Hematopoietic multipotent progenitor cell treated with erythropoietin and hydrocortisone succinate and interleukin-3 and kit ligand, for 4 days (in vitro differentiated cells): ENCODE measurements at places on chromosomes 4 and X.

DNA sequence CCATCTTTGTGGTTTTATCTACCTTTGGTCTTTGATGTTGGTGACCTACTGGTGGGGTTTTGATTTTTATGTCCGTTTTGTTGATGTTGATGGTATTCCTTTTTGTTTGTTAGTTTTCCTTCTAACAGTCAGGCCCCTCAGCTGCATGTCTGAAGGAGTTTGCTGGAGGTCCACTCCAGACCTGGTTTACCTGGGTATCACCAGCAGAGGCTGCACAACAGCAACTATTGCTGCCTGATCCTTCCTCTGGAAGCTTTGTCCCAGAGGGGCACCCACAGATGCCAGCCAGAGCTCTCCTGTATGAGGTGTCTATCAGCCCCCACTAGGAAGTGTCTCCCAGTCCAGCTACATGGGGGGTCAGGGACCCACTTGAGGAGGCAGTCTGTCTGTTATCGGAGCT, 199.3 kb upstream of the WDFY3 start:
- no peak for DNase-seq

GRCh38 chr4:108068442-108068841, 78.8 kb downstream of the HADH start:
- no peak for DNase-seq

- DNase-seq, result no peak
Observed at GRCh38 chrX:105882581-105883275, 60.4 kb downstream of the NRK start.

DNA sequence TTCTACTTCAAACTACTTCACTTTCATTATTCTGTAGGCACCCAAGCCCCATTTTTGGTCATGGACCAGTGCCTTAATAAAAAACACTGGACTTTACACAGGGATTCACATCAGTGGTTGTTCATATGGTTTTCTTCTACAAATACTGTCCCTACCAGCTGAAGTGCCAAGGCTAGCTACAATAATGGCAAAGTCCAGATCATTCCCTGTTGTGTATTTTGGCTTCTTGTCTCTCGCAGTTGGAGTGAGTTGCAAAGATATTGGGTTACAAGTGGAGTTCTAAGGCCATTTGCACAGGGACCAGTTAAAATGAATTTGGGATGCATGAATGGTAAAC, 16.7 kb upstream of the ANKRD17 start:
- DNase-seq, result no peak

DNA sequence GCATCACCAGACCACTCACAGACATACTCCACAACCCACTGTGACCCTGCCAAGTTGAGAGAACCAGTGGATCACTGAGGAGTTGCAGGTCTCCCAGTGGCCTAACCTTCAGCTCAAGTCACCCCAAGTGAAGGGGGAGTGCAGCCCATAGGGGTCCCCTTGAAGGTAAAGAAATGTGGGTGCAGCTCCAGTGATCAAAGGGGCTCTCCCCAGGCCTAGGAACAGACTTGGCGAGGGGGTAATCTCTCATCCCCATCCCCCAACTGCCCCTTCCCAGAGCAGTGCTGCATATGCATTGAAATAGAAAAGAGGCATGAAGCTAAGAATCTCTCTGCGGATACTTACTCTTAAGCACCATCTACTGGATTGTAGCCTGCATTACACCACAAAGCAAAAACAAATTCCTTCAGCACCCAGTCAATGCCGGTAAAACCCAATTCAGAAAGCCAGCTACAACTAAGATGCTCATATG, 27.0 kb downstream of the MAGEE1 start:
- DNase-seq, result peak; percentile 51

DNA sequence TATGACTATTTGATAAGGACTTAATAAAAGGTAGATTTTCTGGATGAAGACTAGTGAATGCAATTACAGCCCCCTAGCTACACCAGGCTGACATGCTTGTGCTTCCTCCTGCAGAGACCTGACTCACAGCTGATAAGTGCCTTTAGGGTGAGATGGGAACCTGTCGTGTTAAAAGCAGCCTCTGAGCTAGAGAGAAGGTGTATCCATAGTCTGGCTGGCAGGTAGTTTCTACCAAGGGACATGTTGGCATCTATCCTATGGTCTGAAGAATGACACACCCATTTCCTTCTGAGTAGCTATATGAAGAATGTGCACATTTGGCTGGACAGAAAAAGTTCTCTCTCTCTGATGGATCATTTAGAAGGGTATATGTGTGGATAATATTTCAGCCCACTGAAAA, 64.1 kb downstream of the PARM1 start:
- no peak for DNase-seq

DNA sequence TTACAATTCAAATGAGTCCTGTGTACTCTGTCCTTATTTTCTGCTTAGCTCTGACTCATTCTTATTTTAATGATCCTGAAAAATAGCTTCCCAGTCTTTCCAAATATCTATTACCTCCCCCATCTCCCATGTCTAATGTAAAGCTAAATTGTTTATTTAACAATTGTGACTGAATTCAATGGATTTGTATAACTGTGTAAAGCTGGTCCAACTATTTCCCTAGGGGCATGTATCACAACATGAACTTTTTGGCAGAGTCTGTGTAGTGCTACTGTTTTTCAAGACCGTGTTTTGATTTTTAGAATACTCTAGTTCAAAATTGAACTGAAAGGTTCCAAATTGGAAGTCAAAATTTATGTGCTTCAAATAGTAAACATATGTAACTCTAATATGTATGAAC, 67.8 kb downstream of the SPCS3 start:
- DNase-seq, result no peak

GRCh38 chrX:154515090-154515965, 704 bp downstream of the FAM3A start:
- peak; percentile 45 for DNase-seq

GRCh38 chr4:69039071-69039470, 57.2 kb upstream of the UGT2B7 start:
- no peak for DNase-seq

GRCh38 chr4:139083956-139084803, 68.6 kb downstream of the NOCT start:
- peak; percentile 97 for DNase-seq

- no peak for DNase-seq
Observed at GRCh38 chr4:137393044-137393443, 139.2 kb downstream of the PCDH18 start.

GRCh38 chr4:53656421-53656981, 65.2 kb upstream of the LNX1 start:
- no peak for DNase-seq

DNA sequence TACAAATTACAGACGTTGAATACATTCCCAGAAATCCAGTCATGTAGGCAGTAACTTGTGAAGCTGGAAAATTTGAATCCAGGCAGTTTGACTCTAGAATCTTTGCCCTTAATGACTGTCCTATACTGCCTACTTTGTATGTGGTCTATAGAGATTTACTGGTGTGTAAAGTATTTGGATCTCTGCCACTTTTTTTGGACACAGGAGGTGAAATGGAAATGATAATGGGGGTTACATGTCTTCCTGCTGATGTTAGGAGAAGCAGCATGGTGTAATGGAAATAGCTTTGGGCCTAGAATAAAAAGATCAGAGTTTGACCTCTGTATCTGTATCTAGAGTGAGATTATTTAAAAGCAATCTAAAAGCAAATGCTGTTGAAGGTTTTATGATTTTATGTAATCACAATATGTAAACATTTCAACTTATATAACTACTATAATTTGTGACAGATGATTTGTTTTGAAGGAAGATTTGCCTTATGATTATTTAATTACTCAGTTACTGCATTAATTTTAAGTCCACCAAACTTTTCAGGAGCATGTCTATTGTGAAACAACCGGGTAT, 3.3 kb downstream of the COL4A5 start:
- DNase-seq, result no peak

DNA sequence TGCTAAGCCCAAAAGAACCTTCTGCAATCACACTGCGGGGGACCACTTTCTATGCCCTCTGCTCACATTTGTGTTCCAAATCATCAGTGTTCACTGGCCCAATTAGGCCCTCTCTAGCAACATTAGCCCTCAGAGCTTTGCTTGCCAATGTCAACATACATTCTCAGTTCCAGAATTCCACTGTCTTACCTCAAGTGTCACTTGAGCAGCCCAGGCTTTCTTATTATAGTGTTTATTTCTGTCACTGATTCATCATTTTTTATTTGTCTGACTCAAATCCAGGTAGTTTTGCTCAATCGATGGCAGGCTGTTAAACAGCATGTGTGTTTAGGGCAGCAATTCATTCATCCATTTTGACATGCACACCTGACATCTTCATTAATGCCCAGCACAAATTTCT, 291.2 kb downstream of the TEX13A start:
- no peak for DNase-seq

- no peak for DNase-seq
Observed at GRCh38 chr4:11355226-11355625, 73.5 kb downstream of the HS3ST1 start.

- no peak for DNase-seq
Observed at GRCh38 chrX:154855256-154855655, 20.8 kb upstream of the SMIM9 start.

DNA sequence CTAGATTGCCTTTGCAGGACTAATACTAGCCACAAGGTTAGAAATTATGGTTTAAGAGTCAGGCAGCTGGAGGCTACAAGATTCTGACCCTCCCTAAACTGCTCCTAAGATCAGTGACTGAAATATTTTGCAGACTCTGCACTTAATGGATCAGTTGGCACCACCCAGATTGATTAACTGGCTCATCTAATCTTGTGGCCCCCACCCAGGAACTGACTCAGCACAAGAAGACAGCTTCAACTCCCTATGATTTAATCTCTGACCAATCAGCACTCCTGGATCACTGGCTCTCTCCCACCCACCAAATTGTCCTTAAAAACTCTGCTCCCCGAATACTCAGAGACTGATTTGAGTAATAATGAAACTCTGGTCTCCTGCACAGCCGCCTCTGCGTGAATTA, 145.4 kb upstream of the LCORL start:
- no peak for DNase-seq

DNA sequence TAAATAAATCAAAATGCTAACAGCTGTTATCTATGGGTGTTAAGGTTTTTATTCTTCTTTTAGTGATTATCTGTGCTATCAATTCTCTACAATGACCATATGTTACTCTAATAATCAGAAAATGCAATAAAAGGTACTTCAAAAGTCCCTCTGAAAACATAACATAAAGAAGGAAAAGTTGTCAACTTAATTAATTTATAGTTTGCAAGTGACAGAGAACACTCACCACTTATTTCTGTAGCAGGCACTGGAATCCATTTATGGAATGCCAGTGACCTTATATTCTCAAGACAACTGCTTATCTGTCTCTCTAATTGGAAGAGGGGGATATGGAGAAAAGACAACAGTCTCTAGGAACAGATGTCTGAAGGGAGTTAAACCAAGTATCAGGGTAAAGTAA, 25.6 kb upstream of the PLS3 start:
- no peak for DNase-seq

GRCh38 chr4:183666088-183666487, 7.0 kb downstream of the TRAPPC11 start:
- no peak for DNase-seq
